Lower lobe of right lung (tissue), 2 donors: ENCODE measurements at places on chromosomes 1 and 21. TPM values are rescaled to one million over a fixed set of nuclear protein-coding genes. Genes with fewer than 3 reads are reported as not detected.

GRCh38 chr1:107740579-107740978, 224.4 kb downstream of the VAV3 start:
- H3K36me3 ChIP-seq, result no peaks in the 10 kb centered on the region
- no peak overlapping the region for H3K4me3 ChIP-seq
- H3K27me3 ChIP-seq, result no peaks in the 10 kb centered on the region

DNA sequence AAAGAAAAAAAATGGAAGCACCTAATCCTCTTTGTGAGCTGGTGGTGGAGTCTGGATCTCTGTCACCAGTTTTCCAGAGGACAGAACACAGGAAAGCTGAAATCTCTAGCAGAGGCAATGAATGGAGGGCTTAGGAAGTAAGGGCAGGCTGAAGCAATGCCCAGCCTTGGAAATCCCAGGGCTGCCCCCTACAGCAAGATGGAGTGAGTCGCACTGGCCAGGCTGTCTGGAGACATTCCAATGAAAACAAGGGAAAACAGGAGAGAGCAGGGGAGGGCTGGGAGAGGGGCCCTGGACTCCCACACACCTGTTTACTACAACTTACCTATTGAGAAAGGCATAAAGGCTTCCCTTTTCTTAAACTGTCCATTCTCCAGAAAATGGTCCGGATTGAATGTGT, 25.9 kb downstream of the CYP2J2 start:
- no peak overlapping the region for H3K4me3 ChIP-seq
- H3K4me1 ChIP-seq, result no peaks in the 10 kb centered on the region
- no peak overlapping the region for H3K27ac ChIP-seq

- no peak for DNase-seq
- H3K4me1 ChIP-seq, result peaks cover 9% of the 10 kb centered on the region
- no peaks in the 10 kb centered on the region for H3K27me3 ChIP-seq
- H3K36me3 ChIP-seq, result no peaks in the 10 kb centered on the region
Observed at GRCh38 chr1:87113313-87113712, 198.9 kb downstream of the HS2ST1 start.

GRCh38 chr21:39630191-39630591, 17.5 kb downstream of the B3GALT5 start:
- no peak for DNase-seq
- H3K4me1 ChIP-seq, result no peaks in the 10 kb centered on the region
- H3K4me3 ChIP-seq, result no peak overlapping the region
- no peak overlapping the region for H3K27ac ChIP-seq

DNA sequence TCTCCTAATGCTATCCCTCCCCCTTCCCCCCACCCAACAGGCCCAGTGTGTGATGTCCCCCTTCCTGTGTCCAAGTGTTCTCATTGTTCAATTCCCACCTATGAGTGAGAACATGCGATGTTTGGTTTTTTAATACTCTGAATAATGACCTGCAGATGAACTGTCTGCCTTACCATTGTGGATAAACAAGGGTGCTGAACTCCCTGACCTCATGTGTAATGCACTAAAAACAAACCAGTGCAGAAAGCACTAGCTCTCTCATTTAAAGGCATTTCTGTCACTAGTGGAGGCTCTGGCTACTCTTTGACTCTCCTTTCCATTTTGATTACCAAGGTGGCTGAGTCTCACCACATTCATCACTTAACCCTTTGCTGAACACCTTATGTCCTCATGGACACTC, 23.1 kb upstream of the TRAF3IP3 start:
- DNase-seq, result no peak
- H3K36me3 ChIP-seq, result no peaks in the 10 kb centered on the region
- no peaks in the 10 kb centered on the region for H3K27me3 ChIP-seq

- no peak overlapping the region for H3K4me3 ChIP-seq
- no peak for DNase-seq
- H3K36me3 ChIP-seq, result no peaks in the 10 kb centered on the region
- H3K27me3 ChIP-seq, result peaks cover 99% of the 10 kb centered on the region
- H3K4me1 ChIP-seq, result peaks cover 11% of the 10 kb centered on the region
Observed at GRCh38 chr1:18631496-18632217, 1.0 kb downstream of the PAX7 start.

- no peak for DNase-seq
- no peaks in the 10 kb centered on the region for H3K4me1 ChIP-seq
- peaks cover 7% of the 10 kb centered on the region for H3K27me3 ChIP-seq
- H3K4me3 ChIP-seq, result no peak overlapping the region
Observed at GRCh38 chr1:169753549-169753948, 19.7 kb upstream of the SELE start.

DNA sequence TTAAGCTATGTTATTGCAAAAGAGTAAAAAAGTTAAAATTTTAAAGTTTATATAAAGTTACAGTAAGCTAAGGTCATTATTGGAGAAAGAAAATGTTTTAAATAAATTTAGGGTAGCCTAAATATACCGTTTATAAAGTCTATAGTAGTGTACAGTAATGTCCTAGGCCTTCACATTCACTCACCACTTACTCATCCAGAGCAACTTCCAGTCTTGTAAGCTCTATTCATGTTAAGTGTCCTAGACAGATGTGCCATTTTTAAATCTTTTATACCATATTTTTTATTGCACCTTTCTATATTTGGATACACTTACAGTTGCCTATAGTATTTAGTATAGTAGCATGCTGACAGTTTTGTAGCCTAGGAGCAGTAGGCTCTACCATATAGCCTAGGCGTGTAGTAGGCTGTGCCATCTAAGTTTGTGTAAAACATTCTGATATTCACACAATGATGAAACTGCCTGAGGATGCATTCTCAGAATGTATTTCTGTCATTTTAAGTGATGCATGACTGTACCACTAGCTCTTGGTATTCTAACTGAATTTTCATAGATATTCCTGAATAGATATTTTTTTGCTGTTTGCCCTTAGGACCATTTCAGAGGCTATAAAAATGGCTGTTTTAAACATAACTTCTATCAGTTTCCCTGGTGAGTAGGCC, 26.8 kb downstream of the PPP2R5A start:
- H3K36me3 ChIP-seq, result peaks cover 22% of the 10 kb centered on the region
- H3K27ac ChIP-seq, result no peak overlapping the region
- H3K4me3 ChIP-seq, result no peak overlapping the region
- no peak for DNase-seq
- H3K4me1 ChIP-seq, result peaks cover 42% of the 10 kb centered on the region

DNA sequence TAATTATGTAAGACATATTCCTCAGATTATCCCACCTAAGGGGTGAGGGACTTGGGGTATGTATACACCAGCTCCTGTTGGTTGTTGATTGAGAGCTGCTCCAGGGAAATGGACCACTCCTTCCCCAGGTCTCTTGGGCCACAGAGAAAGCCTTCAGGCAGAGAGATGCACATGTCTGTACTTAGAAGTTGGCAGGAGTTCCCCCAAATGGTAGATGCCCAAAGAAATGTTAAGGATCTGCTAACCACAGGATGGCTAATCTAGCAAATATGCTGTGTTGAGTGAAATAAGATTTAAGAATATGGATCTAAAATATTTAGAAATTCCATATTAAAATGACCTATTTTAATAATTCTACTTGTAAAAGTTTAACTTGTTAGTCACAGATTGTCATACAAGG, 100.8 kb upstream of the DNAH14 start:
- no peaks in the 10 kb centered on the region for H3K36me3 ChIP-seq
- H3K27me3 ChIP-seq, result no peaks in the 10 kb centered on the region
- H3K27ac ChIP-seq, result no peak overlapping the region
- no peak overlapping the region for H3K4me3 ChIP-seq
- H3K4me1 ChIP-seq, result no peaks in the 10 kb centered on the region

DNA sequence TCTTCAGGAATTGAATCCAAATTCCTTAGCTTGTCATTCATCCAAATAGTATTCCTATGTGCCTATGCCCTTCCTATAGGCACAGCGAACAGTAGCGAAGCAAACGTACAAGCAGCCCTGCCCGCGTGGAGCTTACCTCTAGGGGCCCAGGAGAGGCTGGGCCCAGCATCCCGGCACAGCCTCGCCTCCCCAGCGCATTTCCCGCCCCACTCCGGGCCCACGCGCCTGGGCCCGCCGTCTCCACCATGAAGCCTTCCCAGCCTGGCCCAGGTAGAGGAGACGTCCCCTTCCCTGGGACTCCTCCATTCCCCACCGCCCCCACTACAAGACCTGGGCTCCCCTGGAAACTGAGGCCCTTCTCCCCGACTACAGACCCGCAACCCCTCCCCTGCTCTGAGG, 245 bp upstream of the TMEM269 start:
- H3K4me3 ChIP-seq, result peak overlapping the region; percentile 50
- H3K27me3 ChIP-seq, result peaks cover 5% of the 10 kb centered on the region
- H3K27ac ChIP-seq, result no peak overlapping the region
- peaks cover 20% of the 10 kb centered on the region for H3K36me3 ChIP-seq
- peaks cover 10% of the 10 kb centered on the region for H3K4me1 ChIP-seq

AIM2 gene
- total RNA-seq, result 2.4 TPM

KIAA1614 gene
- total RNA-seq, result 4.1 TPM

ISG20L2 gene
- total RNA-seq, result 22.6 TPM

C1QB gene
- 1,524 TPM for total RNA-seq

CTTNBP2NL gene
- 56.3 TPM for total RNA-seq

LTN1 gene
- 22.0 TPM for total RNA-seq
